ENCODE measurements at places on chromosomes 1 and 21.

DNA sequence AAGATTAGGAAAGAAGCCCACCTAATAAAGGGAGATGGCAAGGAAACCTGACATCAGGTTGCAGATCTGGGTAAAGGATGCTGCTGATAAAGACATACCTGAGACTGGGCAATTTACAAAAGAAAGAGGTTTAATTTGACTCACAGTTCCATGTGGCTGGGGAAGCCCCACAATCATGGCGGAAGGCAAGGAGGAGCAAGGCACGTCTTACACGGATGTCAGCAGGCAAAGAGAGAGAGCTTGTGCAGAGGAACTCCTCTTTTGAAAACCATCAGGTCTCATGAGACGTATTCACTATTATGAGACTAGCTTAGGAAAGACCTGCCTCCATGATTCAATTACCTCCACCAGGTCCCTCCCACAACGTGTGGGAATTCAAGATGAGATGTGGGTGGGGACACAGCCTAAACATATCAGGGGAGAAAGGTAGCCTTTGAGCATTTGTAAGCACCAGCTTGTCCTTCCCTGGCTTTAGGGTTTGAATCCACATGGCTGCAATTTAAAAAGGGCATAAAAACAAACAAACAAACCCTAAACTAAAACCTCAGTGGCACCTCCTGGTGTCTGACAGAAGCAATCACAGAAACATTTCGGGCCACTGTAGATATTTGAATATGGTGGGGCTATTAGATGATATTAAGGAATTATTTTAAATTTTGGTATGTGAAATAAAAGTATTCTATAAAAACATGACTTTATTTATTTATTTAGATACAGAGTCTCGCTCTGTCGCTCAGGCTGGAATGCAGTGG lies 33.1 kb downstream of the SLC2A7 start:
- no peak for DNase-seq

DNA sequence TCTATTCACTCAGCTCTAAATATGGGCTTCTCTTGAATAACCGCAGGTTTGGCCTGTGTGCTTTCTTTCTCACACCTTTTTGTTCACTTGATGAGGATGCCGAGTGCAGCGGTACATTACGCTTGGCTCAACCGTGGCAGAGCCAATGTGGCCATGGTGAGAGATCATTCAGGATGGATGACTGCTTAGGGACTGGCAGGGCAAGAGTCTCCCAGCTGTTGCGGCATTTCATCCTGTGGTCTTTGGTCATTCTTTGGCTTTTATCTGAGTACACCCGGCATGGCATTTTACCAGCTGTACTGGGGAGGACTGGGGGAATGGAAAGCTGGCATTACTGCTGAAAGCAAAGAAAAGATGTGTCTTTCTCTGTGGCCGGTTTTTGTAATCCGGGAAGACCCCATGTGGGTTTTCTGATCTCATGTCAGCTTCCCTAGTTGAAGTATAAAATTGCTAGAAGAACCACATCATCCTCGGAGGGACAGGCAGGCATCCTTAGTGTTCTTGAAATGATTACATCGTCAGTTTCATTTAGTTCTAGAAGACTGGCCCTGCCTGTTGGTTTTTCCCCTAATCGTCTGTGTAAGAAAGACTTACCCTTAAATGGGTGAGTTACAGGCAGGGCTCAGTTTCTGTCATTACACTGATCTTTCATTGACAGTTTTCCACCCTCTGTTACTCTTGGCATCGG lies 15.1 kb downstream of the PCP4 start:
- no peak for DNase-seq

- no peak for DNase-seq
Observed at GRCh38 chr21:18917622-18918021, 514.0 kb upstream of the TMPRSS15 start.

- no peak for DNase-seq
Observed at GRCh38 chr1:230277201-230278025, 148.7 kb downstream of the PGBD5 start.

DNA sequence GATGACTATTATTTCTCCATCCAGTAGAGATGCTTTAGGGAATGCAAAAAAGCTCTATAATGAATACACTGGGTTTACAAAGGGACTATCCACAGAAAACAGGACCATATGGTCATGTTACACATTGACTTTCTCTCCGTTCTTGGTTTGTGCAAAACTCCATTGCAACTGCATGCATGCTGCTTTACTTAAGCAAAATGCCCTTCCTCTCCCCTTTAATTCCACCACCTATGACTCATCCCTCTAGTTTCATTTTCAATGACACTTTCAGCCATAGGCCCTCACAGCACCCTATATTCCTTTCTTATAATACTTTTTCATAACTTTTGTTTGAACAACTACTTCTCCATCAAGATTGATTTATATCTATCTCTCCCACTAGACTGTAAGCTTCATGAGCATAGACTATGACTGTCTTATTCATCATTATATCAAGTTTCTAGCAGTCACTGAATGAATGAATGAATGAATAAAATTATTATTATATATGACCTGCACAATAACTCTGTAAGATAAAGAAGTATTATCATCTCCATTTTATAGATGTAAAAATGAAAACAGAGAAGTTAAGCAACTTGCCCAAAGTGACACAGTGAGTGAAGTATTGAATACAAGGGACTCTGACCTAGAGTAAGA lies 248.9 kb downstream of the PLPP3 start:
- DNase-seq = no peak

DNA sequence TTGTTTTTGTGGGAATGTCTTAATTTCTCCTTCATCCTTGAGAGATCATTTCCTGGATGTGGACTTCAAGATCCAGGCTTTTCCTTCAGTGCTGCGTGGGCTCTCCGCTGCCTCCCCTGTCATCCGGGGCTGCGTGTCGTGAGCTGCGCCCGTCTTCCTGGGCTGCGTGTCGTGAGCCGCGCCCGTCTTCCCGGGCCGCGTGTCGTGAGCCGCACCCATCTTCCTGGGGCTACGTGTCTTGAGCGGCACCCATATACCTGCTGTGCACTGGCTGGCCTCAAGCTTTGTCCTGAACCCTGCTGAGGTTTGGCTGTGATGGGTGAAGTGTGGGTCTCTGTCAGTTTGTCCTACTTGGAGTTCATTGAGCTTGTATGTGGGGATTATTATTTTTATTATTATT lies 55.1 kb downstream of the PCNT start:
- no peak for DNase-seq

GRCh38 chr1:185038813-185039376 lies 6.5 kb upstream of the RNF2 start:
- DNase-seq = no peak

DNA sequence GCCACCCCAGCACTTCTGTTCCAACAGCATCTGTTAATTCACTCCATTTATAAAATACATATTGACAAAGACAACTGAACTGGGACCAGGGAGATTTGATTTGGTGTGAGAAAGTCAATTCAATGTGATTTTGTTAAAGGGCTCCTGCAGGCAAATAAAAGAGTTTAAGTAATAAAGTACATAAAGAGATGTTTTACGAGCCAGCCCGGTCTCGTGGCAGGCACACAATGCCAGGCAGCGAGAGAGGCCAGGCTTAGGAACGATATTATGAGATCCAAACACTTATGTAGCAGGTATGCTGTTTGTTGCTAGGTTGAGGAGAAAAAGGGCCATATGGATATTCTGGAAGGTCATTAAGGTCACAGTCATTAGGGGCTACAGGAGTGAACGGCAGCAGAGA lies 227.1 kb downstream of the KCTD3 start:
- DNase-seq = no peak

All from AG09319 (cell line).